ENCODE measurements at places on chromosomes 12 and 14.
A peak's percentile ranks its signal among the peaks of the same experiment; 100 is the strongest.

- no peak for DNase-seq
These were observed 18.0 kb downstream of the HECTD1 start for GRCh38 chr14:31189346-31190218.

GRCh38 chr14:90072350-90072749 lies 10.6 kb downstream of the KCNK13 start:
- no peak for DNase-seq

- DNase-seq: no peak
These were observed 47.3 kb downstream of the FNTB start for GRCh38 chr14:65034021-65034420.

GRCh38 chr12:29110506-29111442 lies 38.3 kb upstream of the FAR2 start:
- no peak for DNase-seq

DNA sequence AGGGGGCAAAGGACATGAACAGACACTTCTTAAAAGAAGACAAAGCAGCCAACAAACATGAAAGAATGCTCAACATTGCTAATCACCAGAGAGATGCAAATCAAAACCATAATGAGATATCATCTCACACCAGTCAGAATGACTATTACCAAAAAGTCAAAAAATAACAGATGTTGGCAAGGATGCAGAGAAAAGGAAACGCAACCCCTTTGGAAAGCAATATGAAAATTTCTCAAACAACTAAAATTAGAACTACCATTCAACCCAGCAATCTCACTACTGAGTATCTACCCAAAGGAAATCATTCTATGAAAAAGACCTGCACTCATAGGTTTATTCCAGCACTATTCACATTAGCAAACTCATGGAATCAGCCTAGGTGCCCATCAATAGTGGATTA lies 25.6 kb downstream of the MDM1 start:
- no peak for DNase-seq

GRCh38 chr14:56678838-56679237 lies 99.2 kb downstream of the TMEM260 start:
- no peak for DNase-seq

DNA sequence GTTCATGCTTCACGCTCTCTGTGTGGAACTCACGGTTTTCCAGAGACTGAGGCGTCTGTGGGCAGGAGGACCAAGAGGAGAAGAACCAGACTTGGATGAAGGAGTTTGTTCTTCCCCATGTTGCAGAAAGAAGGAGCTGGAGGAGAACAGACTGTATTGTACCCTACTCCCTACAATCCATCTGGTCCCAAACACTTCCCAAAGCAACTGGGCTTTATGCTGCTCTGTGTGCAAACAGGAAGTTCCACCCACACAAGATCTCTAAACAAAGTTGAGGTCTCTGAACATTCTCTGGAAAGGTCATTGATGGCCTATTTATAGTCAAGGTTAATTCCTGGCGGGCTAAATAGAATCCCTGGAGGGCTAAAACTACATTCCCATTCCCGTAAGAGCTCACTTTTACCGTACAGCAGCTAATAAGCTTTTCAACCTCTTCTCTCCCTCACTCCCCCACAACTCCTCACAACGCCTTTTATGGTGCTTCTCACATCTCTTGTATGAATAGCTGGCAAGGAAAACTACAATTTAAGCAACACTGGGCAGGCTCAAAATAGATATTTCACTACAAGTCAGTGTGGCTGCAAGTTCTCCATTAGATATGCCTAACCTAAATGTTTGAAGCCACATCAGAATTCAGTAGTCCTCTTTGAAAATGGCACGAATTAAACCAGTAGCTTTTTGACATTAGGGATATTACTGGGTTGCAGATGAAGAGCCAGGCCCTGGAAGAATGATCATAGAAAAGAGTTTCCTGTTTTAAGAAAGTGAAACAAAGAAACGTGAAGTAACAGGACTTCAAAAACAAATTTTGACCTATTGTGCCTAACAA lies at the start of gene A2M:
TSS of gene A2M (minus strand) at position 189 of the 829 bp plus-strand sequence. CDS start at position 119, 70 bp downstream.
- no peak for DNase-seq

- no peak for DNase-seq
These were observed 91.3 kb downstream of the PRKD1 start for GRCh38 chr14:29836395-29836794.

DNA sequence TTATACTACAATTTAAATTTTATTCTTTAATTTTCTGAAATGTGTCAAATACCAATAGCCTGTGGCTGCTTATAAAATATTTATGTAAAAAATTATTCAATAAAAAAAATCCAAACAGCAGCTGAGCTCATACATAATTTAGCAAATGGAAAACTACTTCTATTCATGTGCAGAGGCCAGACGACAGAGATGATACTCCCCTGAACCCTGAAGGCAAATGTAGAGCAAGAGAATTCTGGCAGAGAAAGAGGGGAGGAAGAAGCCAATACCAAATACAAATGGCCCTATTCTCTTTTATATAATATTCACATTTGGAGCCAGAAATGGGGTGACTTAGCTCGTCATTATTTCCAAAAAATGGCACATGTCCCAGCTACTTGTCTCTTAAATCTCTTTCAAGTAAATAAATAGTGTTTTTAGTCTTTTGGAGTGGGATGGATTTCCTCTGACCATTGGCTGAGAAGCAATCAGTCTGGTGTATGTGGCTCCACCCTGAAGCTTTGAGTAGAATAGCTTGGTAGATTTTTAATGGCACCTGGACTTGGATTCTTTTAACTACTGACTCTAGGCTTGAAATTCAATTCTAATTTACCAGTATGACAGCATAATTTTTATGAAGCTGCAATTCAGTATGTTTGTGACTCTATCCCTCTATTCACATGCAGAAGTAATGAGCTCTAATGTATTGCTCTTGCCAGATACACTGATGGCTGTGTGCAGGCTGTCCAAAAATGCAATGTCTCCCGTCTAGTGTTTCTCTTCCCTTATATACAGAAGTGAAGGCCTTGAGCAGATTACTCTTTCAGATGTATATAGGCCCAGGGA lies 113.4 kb upstream of the SCAF11 start:
- no peak for DNase-seq

GRCh38 chr12:105201299-105201698 lies 34.7 kb downstream of the APPL2 start:
- DNase-seq: no peak

- no peak for DNase-seq
These were observed 203.5 kb upstream of the G2E3 start for GRCh38 chr14:30355431-30355913.

GRCh38 chr14:37369425-37369824 lies 171.7 kb downstream of the MIPOL1 start:
- DNase-seq: no peak

- DNase-seq: peak; percentile 2
These were observed 65.1 kb upstream of the ETV6 start for GRCh38 chr12:11584221-11584855.

GRCh38 chr14:94748667-94749347 lies 21.1 kb downstream of the GSC start:
- DNase-seq: no peak

DNA sequence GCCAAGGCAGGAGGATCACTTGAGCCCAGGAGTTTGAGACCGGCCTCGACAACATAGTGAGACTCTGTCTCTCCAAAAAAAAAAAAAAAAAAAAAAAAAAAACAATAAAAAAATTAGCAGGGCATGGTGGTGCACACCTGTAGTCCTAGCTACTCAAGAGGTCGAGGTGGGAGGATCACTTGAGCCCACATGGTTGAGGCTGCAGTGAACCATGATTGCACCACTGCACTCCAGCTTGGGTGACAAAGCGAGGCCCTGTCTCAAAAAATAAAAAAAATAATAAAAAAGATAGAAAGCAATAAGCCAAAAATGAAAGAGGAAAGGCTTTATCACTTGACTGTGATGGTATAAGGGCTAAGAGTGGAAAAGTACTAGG lies 10.2 kb upstream of the PEBP1 start:
- no peak for DNase-seq

DNA sequence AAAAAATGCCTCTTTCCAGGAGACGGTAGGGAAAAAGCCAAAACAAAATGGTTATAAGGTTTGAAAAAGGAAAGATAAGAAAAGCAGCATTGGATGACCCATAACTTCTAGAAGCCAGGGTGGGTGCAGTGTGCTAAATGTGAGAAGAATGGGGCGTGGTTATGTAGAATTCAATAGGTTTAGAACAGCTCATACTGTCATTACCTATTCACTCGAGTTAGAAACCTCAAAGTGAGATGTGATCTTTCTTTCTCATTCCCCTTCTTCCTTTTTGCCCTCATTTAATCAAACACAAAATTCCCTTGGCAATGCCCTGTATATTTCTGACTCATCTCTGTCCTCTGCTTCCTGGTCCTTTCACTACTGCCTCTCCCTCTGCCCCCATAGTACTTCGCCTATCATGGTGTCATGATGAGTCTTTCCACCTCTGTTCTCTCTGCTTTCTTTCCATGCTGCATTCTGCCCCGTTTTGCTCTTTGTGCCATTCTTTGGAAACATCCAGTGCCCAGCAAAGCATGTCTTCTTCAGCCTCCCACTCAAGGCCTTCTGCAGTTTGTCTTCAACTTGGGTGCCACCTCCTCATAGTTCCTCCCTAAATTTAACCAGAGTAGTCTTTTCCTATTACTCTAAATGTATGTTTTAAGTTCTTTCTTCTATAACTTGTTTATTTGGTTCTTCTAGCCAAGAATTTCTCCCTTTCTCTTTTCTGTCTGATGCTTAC lies 496.3 kb downstream of the NRXN3 start:
- no peak for DNase-seq

GRCh38 chr12:24307716-24308335 lies 358.4 kb upstream of the SOX5 start:
- no peak for DNase-seq

DNA sequence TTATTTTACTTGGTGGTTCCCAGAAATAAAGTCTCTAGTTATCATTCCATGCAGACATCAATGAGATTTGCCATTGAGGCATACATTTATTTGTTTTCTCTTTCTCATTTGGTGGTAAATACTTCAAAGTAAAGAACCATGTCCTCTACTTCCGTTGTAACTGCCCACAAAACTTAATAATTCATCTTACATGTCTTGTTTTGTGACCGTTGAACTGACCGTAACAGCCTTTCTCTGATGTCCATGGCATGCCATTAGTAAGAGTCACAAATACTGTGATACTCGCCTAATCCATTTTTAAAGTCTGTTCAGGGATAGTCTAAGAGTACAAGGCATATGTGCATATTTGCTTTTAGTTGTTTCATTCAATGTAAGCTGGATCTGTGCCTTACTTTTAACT lies 145.3 kb downstream of the ETV6 start:
- no peak for DNase-seq

- no peak for DNase-seq
These were observed 41.6 kb downstream of the RCOR1 start for GRCh38 chr14:102633906-102634595.

Data from CD4-positive, alpha-beta T cell treated with Interleukin-10 for 1 hour (primary cell).